ENCODE measurements at places on chromosomes 7 and 10.

DNA sequence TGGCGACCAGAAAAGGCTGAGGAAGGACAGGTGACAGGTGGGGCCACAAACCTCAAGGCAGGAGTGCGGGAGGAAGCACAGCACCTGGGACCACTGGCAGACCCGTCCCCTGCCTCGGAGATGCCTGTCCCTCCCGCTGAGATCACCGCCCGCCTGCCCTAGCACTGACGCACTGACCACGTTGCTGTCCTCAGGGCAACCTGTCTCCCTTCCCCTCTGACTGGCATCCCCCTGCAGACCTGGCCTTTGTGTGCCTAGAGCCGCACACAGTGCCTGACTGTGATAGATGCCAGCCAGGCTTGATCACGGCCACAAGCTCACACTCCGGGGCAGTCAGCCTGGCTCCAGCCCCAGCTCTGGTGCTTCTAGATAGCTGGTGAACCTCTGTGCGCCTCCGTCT, 58.4 kb upstream of the EN2 start:
- no peak for DNase-seq

- no peak for DNase-seq
Measured at GRCh38 chr10:45581582-45582385, 90.8 kb downstream of the ZFAND4 start.

DNA sequence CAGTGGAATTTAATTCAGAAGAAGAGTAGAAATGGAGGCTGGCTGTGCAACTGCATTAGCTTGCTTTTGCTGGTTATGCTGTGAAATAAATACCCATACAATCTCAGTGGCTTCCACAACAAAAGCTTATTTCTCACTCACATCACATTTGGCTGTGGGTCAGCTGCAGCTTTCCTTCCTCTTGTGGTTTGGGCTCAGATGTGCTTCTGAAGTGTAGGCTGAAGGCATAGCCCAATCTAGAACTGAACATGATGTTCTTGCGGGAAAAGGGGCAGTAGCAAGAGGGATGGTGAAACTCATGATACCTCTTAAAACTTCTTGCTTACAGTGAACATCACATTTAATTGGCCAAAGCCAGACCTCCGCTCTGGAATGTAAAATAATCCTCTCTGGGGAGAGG, 119.9 kb downstream of the HECW1 start:
- DNase-seq = no peak

- DNase-seq = no peak
Measured at GRCh38 chr7:111678986-111679385, 116.7 kb upstream of the IMMP2L start.

- DNase-seq = no peak
Measured at GRCh38 chr7:55438757-55439525, 73.8 kb downstream of the LANCL2 start.

- DNase-seq = no peak
Measured at GRCh38 chr7:56495165-56495564, 378.9 kb upstream of the NUPR2 start.

- DNase-seq = no peak
Measured at GRCh38 chr7:150753239-150753638, 16.0 kb downstream of the GIMAP5 start.
